Lung (tissue), 17 donors: ENCODE measurements at places on chromosomes 3 and 15. TPM values are rescaled to one million over a fixed set of nuclear protein-coding genes. Genes with fewer than 3 reads are reported as not detected.

Gene ISG20
- total RNA-seq, result 18.5 TPM

Gene ITIH1
- total RNA-seq, result 0.11 TPM

Gene MIX23
- total RNA-seq, result 17.8 TPM

Gene PLCB2
- 17.9 TPM for total RNA-seq

Gene HESX1
- total RNA-seq, result 1.9 TPM

Gene GNAT1
- total RNA-seq, result not detected

Gene SLC6A20
- 0.28 TPM for total RNA-seq

Gene ZNF662
- 8.7 TPM for total RNA-seq

Gene HOMER2
- total RNA-seq, result 18.1 TPM

Gene CHRFAM7A
- total RNA-seq, result 7.4 TPM

Gene NDUFB5
- total RNA-seq, result 149 TPM

Gene CFAP100
- 31.9 TPM for total RNA-seq

Gene DNAJC17
- 36.5 TPM for total RNA-seq

Gene TRIM42
- total RNA-seq, result not detected

Gene CLRN1
- not detected for total RNA-seq

Gene CD96
- 3.0 TPM for total RNA-seq

Gene LRRC34
- total RNA-seq, result 9.1 TPM

Gene PLCH1
- 22.8 TPM for total RNA-seq

Gene CCDC13
- total RNA-seq, result 4.4 TPM

Gene TJP1
- 84.6 TPM for total RNA-seq

Gene PRRT3
- 5.2 TPM for total RNA-seq

Gene WDR93
- total RNA-seq, result 3.8 TPM

Gene ROBO2
- 72.4 TPM for total RNA-seq

GRCh38 chr3:32349184-32349583 lies 42.5 kb upstream of the CMTM7 start:
- no peak for DNase-seq

- DNase-seq, result no peak
Measured at GRCh38 chr3:188937389-188937788, 234.4 kb upstream of the TPRG1 start.

GRCh38 chr15:37058316-37058985 lies 41.9 kb downstream of the MEIS2 start:
- no peak for DNase-seq

DNA sequence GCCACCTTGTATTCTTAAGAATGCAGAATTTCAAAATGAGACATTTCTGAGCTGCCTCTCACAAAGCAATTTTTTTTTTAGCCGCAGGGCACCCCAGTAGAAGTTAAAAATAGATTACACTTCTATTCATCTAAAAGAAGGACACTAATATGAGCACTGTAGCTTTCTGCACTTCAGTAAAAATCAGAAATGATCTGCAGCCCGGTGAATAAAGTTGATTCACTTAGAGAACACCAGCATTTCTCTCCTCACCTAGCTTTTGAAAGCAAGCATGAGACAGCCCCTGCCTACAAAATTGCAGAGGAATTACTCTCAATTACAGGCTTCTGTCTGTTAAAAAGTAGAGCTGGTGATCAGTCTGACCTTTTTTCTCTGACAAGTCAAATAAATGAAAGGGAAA lies 1062.4 kb downstream of the FHIT start:
- no peak for DNase-seq

- DNase-seq, result no peak
Measured at GRCh38 chr15:101499863-101500713, 10.6 kb upstream of the PCSK6 start.

DNA sequence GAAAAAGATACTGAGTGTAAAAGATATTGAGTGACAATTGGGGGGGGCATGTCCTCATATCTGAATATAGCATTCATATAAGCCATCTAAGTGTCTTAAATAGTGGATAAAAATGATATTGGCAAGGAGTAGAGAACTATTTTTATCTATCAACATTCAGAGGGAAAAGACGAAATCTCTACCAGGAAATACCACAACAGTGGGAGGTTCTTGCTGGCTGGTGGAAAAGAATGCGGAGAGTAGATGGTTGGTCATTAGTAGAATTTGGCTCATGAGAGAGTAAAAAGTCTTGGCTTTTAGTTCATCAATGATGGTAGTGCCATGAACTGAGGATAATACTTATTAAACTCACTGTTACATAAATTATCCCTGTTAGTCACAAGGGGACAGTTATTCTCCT lies 4.8 kb upstream of the TCF12 start:
- DNase-seq, result no peak

DNA sequence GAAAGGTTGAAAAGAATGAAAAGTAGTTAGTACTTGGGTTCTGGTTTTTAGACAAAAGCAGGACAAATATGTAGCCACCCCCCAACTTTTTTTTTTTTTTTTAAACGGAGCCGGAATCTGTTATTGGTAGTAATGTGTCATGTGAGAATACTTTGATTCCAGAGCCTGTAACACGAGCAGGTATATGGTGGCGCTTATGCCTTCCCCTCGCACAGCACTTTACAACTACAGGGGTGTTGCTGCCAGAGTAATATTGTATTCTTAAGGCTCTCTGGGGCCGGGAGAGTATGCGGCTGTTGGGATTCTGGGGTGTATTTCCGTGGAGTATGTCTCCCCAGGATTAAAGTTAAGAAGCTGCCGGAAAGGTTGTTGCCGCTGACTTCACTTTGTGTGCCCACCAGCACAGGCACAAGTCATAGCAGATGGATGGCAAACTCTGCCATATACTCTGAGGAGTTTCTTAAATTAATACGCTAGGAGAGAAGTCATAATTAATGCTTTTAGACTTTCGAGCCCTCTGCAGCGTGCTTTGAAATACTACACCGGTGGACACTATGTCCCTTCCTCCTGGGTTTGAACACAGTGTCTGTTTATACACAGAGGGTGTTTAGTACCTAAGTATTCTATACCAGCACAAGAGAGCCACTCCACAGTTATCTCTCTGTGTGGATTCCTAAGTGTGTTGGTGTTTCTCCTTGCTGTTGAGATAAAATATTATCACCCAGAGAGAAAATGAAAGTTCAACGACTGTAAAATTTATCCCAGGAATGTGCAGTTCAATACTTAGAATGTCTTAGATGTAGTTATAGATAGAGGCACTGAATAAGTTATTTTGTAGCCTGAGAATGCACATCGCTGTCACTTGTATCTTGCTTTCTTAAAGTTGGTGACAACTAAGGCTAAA lies 1.4 kb downstream of the MBNL1 start:
- DNase-seq, result peak; percentile 78

- DNase-seq, result no peak
Measured at GRCh38 chr3:50520849-50521248, 17.4 kb upstream of the CACNA2D2 start.

DNA sequence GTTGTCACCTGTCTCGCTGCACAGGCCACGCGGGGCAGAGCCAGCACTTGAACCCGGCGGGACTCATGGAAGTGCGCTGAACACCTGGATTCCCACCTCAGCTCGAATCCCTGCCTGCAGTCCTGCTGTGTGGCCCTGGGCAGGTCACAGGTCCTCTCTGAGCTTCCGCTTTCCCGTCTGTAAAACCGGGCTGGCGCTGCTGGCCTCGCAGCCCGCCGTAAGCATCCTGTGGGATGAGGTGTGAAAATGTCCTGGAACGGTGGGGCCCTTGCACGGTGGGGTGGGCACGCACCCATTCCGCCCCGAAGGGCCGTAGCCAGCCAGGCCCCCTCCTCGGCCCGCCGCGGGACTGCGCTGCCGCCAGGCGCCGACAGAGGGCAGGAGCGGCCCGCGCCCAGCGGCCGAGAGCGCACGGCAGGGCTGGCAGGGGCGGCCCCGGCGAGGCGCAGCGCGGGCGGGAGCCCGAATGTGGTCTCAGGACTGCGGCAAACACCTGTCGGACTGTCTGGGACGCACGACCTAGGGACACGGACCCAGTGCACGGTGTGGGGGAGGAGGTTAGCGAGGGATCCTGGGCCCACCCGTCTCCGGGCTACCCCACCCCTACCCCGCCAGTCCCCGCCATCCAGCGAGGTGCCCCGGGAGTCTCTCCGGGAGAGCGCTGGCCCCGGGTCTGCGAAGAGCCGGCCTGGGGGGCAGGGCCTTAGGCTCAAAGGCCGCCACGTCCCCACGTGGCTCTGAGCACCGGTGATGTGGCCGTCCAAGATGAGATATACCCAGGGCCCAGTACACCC lies 40.4 kb downstream of the DNAJB8 start:
- peak; percentile 49 for DNase-seq

- no peak for DNase-seq
Measured at GRCh38 chr3:52019352-52020080, 23.8 kb upstream of the RPL29 start.

GRCh38 chr15:86830304-86830703 lies 750.6 kb downstream of the AGBL1 start:
- DNase-seq, result no peak

GRCh38 chr15:54045397-54045796 lies 67.2 kb downstream of the UNC13C start:
- no peak for DNase-seq

GRCh38 chr3:72309661-72310418 lies 524.9 kb upstream of the PROK2 start:
- DNase-seq, result no peak

- no peak for DNase-seq
Measured at GRCh38 chr3:194744826-194745225, 59.1 kb downstream of the FAM43A start.

DNA sequence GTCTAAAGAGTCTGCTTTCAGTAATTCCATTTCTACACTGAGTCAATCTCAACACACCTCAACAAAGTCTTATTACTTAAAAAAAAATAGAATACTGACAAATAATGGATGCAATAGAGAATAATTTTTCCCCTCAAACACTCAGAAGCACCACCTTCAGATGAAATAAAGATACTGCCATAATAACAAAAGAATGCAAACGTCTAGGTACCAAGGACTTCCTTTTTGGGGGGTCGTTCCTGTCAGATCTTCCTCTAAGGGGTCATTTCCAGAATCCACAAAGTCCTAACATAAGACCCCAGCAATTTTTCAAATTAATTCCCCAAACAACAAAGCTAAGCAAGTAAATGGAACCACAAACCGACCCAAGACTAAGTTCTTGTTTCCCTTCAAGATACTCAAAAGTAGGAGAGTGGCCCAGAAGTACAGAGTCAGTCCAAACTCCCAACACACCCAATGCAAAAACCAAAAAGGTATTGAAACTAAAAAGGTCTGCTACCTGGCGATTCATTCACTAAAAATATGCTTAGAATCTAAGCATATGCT lies 1.3 kb downstream of the RYK start:
- no peak for DNase-seq

DNA sequence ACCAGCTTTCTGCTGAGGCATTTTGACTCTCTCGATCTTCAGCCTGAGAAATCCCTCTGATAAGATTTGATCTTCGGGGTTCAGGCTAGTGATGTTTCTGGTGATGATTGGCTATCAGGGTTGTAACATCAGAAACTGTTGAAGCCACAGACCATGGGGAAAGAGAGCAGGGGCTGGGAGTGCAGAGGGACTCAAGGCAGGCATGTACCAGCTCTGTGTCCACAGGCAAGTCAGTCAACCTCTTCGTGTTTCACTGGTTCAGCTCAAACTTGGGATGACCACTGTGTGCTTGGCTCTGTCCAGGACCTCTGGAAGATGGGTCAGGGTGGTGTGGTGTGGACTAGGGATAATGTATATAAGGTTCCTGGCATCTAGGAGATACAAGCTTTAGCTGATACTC lies 116.5 kb downstream of the EEFSEC start:
- no peak for DNase-seq

- DNase-seq, result no peak
Measured at GRCh38 chr3:126423191-126424038, 28.7 kb downstream of the CFAP100 start.

GRCh38 chr3:44996556-44996969 lies 20.5 kb downstream of the EXOSC7 start:
- no peak for DNase-seq

DNA sequence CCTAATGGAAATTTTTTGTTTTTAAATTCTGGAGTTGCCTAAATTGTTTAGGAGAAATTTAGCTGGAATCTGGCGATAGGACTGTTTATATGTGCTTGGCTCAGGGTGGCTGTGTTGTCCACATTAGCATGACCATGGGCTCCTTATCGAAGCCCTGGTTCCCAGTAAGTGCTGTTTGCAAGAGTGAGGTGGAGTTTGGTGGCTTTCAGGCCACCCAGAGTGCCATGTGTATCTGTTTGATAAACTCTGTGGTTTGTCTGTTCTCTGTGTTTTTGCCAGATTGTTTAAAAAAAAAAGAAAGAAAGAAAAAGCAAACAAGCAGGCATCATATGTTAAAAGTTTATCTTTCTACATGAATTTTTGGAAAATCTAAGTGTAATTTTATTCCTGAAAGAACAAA lies 51.5 kb downstream of the PLCL2 start:
- no peak for DNase-seq

DNA sequence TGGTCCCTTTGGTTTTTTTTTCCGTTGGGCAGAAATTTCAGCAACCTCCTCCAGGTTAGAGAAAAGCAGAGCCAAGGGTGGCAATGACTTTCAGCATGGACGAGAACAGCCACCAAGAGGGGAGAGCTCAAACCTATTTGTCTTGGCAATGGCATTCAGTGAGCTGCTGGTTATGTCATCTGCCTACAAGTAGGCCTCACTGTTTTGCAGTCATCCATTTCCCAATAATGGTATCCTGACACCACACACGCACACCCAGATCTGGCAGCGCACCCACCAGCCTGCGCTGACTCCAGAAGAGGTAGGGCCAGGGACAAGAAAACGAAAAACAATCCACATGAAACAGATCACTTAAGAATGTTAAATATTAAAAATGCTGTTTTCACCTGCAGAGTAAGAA lies 92.3 kb downstream of the MAGI1 start:
- no peak for DNase-seq

DNA sequence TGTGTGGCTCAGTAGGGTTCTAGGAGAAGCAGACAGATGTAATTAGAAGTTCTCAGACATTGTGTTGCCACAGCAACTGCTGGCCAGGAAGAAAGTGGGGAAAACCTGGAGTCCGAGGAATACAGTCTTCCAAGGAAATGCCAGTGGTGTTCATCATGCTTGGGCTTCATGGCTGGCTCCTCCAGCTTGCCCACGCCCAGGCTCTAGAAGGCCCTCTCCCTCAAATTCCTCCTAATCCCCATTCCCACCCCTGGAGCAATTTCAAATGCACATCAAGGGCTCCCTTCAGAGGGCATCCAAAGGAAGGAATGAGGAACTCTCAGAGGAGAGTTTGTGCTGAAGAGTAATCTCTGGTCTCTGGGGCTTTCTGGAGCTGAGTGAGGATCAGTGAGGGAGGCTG lies 21.9 kb downstream of the FSTL1 start:
- DNase-seq, result no peak

DNA sequence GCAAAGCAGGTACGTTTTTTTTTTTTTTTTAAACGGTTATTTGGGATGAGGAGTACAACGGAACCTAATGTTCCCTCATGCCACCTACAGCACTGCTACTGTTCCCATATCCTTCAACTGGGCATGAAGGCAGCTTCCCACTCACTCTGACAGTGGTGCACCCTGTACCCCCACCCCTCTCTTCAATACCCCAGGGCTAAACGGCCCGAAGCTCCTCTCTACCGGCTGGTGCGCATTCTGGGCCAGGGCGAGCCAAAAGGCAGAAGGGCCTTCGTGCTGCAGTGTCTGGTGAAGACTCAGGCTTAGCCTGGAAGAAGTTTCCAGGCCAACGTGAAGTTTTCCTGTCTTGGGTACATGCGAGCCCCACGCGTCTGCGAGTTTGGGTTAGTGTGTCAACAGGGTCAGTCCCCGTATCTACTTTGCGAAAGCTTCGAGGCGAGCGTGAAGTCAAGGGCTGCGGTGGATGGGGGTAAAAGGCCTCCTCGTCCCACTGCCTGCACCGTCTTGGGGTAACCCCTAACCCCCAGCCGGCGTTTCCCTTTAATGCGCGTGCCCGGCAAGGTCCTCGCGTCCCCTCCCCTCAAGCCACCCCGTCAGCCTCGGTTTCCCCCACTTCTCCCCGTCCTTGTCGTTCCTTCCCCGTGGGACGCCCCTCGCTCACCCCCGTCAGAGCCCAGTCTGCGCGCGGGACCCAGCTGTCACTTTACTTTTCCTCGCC lies 765 bp upstream of the UBE2E2 start:
- DNase-seq, result no peak
